Activated CD8-positive, alpha-beta memory T cell treated with anti-CD3 and anti-CD28 coated beads for 4 hours (primary cell): ENCODE measurements at places on chromosomes 11 and 22.

DNA sequence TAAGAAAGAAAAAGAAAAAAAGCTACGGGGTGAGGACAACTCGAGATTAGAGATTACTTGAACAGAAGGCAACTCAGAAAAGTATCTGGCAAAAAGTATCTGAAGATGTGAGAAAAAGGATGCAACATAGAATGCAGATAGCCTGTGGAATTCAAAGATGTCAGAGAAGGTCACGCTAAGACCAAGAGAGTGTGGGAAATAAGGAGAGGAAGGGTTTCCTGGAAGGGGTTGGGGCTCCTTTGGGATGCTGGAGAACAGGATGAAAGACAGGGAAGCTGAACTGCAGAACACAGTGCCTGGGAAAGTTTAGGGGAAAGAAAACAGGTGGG, 1.2 kb downstream of the GUCY1A2 start:
- no peak for DNase-seq

GRCh38 chr11:76634886-76635285, 35.7 kb downstream of the LRRC32 start:
- no peak for DNase-seq

GRCh38 chr11:47991266-47991830, 11.0 kb downstream of the PTPRJ start:
- DNase-seq, result no peak

GRCh38 chr11:78787696-78788095, 213.0 kb upstream of the NARS2 start:
- no peak for DNase-seq

GRCh38 chr11:62025487-62026105, 58.2 kb upstream of the FTH1 start:
- DNase-seq, result peak; percentile 24

GRCh38 chr11:123304828-123305466, 109.9 kb upstream of the CLMP start:
- no peak for DNase-seq

DNA sequence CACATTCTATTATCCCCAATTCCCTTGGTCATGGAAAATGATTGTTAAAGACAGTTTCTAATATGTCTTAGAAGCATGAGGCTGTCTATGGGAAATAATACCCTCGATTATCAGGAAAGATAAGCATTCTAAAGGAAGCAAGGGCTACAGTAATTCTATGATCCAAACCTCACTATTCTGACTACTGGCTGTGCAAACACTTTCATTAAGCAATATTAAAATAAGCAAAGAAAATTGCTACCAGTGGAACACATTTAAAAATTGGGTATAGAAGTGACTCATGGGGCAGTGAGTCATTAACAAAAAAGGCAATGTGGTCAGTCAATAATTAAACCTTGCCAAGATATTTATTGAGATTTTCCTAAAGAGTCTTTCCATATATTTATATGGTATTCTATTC, 1415.2 kb upstream of the TENM4 start:
- DNase-seq, result no peak

DNA sequence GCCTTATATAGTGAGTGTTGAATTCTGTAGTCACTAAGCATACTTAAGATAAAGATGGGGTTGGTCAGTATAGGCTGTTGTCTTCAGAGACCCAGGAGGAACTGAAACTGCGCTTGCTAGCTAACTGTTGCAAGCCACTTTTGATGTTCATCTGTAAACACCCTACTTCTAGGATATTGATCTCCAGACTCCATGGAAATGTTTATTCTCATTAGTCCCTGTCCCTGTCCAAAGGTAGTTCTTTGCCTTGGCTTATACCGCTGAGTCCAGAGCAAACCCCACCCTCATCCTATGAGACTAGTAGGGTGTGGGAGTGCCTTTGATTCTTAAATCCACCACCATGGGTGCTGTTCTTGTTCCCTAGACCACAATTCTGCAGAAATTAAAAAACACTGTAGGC, 36.4 kb downstream of the DEPDC5 start:
- no peak for DNase-seq

DNA sequence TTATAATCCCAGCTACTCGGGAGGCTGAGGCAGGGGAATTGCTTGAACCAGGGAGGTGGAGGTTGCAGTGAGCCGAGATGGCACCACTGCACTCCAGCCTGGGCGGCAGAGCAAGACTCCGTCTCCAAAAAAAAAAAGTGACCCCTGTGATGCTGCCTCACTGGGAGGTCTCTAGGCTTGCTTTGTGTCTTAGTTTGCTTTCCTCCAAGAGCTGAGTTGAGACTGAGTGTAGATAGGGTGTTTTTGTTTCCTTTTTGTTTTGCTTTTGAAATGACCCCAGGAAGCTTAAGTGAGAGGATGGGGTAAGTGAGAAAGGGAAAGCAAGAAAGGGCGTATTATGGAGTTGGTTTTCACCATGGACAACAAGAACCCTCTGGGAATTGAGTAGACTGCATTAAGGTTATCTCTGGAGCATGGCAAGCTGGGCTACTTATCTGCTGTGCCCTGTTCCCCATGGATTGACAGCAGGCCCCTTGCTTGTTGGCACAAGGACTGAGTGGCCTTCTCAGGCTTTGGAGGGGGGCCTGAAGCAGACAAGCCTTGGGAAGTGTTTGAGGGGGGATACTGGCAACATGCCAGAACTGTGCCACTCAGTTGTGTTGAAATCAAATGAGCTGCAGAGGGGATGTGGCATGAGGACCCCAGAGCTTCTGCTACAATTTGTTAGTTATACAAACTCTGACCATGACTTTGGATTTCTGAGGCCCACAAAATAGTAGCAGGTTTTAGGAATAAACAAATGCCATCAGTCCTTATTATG, 300.6 kb upstream of the C11orf87 start:
- DNase-seq, result no peak

- DNase-seq, result no peak
These were observed 38.1 kb upstream of the ADA2 start for GRCh38 chr22:17257121-17258001.

DNA sequence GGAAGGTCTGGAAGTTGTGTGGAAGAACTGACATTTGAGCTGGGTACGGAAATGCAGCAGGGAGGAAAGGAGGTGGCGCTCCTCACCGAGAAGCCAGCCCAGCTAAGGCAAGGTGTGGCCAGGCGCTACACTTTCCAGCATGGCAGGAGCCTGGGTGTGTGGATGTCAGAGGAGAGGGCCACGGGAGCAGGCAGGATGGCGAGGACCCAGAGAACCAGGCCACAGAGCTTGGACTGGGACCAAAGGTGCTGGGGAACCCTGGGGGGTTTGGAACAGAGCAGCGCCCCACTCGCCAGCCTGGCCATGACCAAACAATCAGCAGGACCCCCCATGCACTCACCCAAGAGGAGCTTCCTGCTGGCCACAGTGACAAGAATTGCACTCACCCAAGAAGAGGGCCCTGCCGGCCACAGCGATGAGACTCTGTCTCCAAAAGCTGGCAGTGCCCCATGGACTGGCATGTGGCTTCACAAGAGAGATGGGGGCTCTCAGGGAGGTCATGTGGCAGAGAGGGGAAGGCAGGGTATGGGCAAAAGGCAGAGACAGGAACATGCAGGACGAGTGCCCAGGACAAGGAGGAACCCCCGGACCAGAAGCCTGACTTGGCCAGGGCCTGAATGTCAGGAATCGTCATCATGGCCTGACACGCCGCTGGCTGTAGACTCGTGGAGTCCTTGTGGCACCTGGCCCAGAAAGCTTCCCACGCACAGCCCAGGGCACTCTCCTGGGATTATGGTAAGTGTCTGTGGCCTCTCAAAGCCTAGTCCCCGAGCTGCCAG, 45.4 kb downstream of the IGF2 start:
- DNase-seq, result no peak

DNA sequence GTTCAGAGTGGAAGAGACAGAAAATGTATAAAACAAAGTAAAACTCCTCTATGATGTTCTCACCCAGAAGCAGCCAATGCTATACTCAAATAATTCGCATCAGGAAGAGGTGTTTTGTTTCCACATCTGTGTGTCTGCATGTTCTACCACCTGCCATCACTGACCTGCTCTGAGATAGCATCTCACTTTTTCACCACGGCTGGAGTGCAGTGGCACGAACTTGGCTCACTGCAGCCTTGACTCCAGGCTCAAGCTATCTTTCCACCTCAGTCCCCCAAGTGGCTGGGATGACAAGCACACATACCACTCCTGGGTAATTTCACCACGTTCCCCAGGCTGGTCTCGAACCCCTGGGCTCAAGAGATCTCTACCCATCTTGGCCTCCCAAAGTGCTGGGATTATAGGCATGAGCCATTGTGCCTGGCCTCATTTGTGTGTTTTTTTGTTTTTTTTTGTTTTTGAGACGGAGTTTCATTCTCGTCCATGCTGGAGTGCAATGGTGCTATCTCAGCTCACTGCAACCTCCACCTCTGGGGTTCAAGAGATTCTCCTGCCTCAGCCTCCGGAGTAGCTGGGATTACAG, 14.4 kb downstream of the TALDO1 start:
- no peak for DNase-seq

DNA sequence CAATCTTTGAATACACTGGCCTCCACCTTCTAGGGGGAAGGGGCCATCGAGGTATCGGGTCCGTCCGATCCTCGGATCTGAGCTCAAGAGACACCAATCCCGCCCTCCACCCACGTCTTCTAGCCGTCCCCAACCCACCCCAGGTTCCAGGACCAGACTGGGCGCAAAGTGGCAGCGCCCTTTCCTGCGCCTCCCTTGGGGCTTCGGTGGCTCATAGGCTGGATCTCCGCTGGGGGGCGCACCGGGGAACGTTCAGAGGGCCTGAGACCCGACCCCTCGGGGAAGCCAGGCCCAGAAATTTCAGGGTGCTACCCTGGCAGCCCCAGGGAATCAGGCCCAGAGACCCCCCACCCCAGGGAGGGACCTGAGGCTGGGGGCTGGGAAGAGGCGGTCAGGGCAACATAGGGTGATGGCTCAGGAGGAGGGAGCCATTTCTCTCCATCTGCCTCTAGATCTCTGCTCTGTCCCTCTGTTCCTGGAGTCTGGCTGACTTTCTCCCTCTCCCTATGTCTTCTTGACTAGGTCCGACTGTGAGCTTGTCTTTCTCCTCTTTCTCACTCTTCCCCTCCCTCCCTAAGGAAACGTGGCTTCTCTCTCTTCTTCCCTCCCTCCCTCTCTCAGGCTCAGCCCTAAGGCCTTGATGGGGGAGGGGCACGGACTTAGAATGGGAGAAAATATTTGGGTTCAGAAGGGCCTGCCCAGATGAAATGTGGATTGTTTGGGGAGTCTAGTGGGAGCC, 1.1 kb downstream of the CREB3L1 start:
- DNase-seq, result no peak

- no peak for DNase-seq
These were observed 7.9 kb upstream of the TPP1 start for GRCh38 chr11:6626971-6627761.

DNA sequence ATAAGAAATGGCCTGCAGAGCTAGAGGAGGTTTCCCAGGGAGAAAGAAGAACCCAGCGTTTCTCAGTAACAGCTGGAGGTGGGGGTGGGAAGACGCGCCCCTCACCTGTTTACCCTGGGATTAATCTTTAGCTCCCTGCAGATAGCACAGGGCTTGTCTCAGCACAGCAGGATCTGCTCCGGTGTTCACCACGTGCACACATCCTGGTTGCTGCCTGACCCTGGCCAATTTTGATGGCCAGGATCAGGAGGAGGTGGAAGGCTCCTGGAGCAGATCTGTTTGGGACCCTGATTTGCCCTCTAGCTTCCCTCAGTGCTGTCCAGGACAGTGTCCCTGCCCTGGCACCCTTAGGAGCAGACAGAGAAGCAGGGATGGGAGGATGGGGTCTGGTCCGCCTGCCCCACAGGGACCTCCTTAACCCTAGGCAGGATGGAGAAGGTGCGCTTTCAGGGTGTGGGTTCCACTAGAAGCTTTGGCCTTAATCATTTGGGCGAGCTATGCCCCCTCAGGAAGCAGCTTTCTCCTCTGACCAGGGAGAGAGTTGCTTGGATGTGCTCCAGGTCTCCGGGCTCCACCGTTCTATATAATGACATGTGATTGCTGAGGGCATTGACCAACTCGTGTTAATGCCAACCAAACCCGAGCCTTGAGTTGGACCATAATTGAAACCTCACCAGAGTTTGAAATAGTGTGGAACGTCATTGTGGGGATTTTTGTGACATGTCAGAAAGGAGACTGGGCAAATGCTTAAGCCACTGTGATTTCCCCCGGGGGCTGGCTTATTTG, 19.3 kb downstream of the UPB1 start:
- no peak for DNase-seq

DNA sequence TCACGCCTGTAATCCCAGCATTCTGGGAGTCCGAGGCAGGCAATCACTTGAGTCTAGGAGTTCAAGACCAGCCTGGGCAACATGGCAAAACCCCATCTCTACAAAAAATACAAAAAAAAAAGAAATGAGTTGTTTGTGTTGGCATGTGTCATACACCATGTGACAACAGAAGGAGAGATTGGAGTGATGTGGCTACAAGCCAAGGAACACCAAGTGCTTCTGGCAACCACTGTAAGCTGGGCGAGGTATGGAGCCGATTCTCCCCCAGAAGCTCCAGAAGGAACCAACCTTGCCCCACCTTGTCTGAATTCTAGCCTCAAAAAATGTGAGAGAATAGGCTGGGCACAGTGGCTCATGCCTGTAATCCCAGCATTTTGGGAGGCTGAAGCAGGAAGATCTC, 39.1 kb upstream of the SLC35C1 start:
- DNase-seq, result no peak

- DNase-seq, result no peak
These were observed 41.1 kb downstream of the DIXDC1 start for GRCh38 chr11:111978028-111978771.

GRCh38 chr11:27619039-27619574, 81.1 kb downstream of the BDNF start:
- DNase-seq, result no peak

DNA sequence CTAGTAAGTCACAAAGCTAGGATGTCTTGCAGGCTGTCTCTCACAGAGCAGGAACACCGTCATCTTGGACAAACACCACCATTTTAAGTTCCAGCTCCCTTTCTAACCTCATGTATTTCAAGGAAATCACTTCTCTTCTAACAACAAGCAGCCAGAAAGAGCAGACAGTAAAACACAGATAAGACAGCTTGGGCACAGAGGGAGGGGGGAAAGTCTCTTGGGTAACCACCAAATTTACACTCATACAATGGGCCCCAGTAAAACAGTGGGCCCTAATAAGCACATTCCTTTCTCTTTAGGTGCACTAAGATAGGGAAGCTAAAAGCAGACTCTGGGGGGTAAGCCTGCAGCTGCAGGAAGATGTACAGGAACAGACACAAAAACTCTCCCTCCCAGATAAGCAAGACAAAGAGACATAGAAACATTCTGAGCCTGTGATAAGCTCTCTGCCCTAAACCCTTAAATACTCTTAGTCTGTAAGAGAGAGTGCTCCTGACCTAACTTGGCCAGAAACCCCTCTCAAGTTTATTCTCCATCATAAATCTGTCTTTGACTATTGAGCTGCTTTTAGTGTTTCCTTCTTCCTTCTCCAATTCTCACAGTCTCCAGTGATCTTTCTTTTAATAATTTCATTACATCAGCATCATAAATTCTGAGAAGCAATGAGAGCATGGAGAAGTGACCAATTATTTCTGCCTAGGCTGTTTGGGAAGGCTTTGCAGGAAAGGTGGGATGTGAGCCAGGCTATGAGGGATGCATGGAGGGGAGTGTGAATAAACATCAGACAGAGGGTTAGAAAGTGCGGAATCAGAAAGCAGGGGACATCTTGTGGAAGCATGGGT, 7.4 kb downstream of the OR10D3 start:
- no peak for DNase-seq

GRCh38 chr11:134836561-134836960, 424.5 kb upstream of the B3GAT1 start:
- no peak for DNase-seq

- DNase-seq, result no peak
These were observed 3.9 kb downstream of the CBL start for GRCh38 chr11:119210050-119210449.

GRCh38 chr22:49007013-49007653, 820.5 kb downstream of the BRD1 start:
- no peak for DNase-seq

GRCh38 chr11:111388842-111389241, 9.8 kb upstream of the POU2AF1 start:
- no peak for DNase-seq
